8988T (cell line): ENCODE measurements at places on chromosomes 6 and 20.

DNA sequence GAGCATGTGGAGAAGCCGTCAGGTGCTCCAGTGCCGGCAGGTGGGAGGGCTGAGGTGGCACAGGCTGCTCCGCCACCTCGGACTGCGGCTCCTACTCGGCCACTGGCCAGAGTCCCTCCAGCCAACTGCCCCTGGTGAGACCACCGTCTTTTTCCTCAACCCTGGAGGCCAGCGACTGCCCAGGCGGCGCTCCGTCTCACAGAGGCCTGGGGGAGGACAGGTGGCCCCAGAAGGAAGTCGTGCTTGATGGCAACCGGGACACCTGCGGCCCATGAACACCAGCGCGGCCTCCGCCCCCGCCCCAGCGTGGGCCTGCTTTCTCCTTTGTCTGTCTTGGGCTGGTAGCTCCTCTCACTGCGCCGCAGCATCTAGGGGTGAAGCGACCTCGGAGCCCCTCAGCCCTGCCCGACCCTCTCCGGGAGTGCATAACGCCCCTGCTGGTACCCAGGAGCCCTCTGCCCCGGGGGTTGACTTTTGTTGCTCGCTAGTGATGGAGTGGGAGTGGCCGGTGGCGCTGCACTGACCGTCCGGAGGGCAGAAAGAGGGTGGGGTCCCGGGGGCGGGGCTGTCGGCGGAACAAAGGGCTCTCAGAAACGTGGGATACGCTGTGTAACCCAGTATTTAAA is 706 bp upstream of the TUBB2B start:
- DNase-seq = no peak

- no peak for DNase-seq
Measured at GRCh38 chr20:45044084-45044573, 56.8 kb downstream of the KCNS1 start.

- no peak for DNase-seq
Measured at GRCh38 chr6:32689531-32690501, 23.4 kb upstream of the HLA-DQB1 start.

- DNase-seq = no peak
Measured at GRCh38 chr6:52317841-52318581, 33.5 kb upstream of the MCM3 start.

GRCh38 chr6:44386929-44387345 is 569 bp upstream of the CDC5L start:
- no peak for DNase-seq

GRCh38 chr6:3418496-3419060 is 38.3 kb downstream of the SLC22A23 start:
- DNase-seq = no peak

DNA sequence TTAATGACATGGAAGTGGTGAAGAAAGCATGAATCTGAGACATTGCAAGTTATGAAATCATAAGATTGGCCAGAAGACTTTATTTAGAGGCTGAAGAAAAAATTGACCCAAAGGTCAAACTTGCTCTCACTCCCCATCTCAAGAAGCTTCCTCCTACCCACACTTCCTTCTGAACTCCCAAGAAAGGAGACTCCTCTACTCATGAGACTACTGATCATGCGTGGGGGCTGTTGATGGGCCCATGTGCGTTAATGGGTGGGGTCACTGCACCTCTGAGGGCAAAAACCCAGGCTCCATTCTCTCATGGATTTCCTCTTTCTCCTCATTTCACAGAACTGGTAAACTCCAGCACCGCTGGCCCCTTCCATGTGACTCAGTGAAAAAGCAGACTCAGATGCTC is 470.6 kb upstream of the ARID1B start:
- DNase-seq = no peak

- no peak for DNase-seq
Measured at GRCh38 chr6:25975923-25976560, 13.4 kb downstream of the TRIM38 start.
